ENCODE measurements at places on chromosomes 12 and 14. TPM values are rescaled to one million over a fixed set of nuclear protein-coding genes. Genes with fewer than 3 reads are reported as not detected.

The DNAJC22 gene
- 0.24 TPM for total RNA-seq

The DDX11 gene
- total RNA-seq = 26.6 TPM

The TAS2R8 gene
- not detected for total RNA-seq

The TROAP gene
- 4.3 TPM for total RNA-seq

DNA sequence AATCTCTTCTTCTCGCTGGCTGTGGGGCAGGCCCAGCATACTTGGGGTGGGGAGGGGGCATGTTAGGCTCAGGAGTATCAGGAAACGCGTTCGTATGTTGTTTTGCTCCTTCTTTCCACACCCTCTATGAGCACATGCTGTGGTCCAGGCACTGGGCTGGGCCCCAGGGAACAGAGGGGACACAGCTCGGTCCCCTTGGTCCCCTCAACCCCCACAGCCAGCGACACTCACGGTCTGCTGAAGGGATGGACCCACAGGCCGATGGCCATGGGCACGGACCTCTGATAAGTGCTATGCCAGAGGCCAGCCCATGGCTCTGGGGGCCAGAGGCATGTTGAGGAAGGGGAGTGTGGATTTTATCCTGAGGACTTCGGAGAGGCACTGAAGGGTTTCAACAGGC is 6.2 kb downstream of the IFI27 start:
- DNase-seq = no peak

DNA sequence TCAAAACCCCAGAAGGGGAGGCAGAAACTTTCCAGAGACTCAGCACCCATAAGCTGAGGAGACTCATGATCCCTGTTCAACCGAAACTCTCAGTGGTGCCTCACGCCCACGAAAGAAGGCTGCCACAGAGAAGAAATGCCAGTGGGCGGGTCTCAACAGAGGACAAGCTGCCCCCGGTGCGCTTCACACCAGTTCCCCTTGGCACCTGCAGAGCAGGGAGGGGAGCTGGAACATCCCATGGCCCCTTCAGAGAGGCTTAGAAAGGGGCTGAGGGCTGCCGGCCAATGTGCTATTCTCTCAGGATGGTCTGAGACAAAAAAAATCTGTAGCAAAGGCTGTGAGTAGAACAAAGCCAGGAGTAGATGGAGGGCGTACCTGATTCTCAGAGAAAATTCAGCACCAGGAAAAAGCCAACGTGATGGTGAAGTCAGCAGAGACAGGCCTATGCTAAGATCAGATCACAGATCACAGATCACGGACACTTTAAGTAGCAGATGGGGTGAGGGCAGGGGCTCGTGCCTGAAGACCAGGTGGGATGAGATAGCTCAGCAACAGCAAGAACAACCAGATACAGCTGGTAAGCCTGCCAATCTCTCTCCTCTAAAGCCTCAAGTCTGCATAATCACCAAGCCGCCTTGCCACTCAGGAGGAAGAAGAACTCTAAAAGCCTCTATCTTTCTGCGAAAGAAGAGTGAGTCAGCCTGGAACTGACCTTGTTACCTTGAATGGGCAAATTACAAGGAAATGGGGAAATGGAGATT is 206.4 kb upstream of the GRIP1 start:
- DNase-seq = peak; percentile 50

- no peak for DNase-seq
Measured at GRCh38 chr12:104600790-104601739, 144.3 kb downstream of the CHST11 start.

DNA sequence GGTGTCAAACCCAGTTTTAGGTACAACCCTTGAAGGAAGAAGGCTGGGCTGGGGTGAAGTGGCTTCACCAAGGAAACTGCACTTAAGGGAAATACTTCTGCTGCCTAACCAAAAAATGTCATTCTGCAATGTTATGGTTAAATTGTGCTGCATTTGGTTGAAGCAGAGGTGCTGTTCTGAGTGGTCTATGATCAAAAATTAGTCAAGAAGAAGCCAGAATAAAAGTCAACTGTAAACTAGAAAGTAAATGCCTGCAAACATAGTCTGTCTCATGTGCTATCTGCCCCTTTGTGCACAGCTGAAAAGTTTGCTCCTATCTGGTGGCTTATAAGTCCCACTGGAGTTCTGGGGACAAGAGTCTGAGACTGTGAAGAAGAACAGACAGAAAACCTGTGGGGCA is 158.8 kb downstream of the C12orf42 start:
- DNase-seq = no peak

DNA sequence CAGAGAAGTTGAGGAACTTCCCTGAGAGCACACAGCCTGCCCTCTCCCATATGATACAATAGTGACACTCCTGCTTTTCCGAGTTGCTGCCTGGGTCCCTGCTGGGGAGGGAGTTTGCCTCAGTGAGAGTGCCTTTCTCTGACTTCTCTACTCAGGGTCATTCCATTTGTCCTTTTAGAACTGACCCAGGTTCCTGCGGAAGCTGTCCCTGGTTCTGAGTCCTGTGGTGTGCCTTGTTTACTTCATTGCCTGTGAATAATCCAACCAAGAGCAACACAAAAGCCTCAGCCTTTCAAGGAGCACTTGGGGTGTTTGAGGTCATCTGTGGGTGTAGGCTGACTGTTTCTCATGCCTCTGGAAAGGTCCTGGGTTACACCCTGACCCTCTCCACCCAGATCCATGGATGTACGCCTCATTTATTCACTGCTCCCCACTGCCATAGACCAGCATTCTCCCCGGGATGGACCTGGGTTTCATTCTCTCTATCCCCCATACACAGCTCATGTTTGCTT is 13.6 kb downstream of the SERPINA1 start:
- no peak for DNase-seq

GRCh38 chr12:57467212-57467874 is 7.8 kb downstream of the GLI1 start:
- DNase-seq = no peak

Data from aorta (tissue), 5 donors.